ENCODE measurements at places on chromosomes 12 and 14.

DNA sequence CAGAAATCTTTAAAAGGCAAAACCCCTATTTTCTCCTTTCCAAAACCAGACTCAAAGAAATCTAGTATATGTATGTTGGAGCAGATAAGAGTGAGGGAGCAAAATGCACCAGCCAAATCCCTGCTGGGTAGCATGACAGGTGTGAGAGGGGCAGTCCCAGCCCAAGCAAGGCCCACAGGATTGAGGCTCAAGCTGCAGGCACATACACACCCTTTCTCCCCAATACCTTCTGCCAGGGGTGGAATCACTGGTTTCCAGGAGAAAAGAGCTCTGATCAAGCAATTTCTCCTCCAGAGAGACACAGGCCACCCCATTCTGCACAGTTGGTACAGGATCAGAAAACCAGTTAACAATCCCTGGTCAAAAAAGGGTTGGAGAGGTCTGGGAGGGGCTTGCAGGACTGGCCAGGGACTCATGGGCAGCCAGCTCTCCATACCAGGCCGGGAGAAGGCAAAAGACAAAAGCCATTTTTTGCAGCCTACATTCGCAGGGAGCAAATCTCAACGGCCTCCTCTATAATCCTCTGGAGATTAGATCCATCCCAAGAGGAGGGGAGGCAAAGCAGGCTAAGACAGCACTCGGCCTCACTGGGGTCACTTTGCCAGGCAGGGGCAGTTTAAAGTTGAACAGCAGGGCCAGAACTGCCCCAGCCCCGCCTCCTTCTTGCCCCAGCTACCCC lies 2.1 kb downstream of the KMT2D start:
- DNase-seq = no peak

- no peak for DNase-seq
Measured at GRCh38 chr12:131112700-131113290, 159.1 kb downstream of the ADGRD1 start.

DNA sequence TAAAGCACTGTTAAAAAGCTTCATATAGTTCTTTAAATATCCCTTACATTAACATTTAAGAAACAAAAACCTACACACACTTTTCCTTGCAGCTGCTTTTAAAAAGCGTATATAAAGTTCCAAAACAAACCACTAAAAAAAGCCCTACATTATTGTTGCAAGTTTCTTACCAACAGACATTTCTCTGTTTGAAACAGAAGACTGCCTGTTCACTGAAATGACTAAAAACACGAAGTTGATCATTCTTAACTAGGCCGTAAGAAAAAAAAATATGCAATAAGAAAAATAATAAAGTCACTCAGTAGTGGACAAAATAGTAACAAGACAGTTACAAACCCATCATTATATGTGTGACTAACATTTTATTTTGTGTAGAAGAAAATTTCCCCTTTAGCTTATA lies 37.3 kb downstream of the KIF21A start:
- DNase-seq = no peak

DNA sequence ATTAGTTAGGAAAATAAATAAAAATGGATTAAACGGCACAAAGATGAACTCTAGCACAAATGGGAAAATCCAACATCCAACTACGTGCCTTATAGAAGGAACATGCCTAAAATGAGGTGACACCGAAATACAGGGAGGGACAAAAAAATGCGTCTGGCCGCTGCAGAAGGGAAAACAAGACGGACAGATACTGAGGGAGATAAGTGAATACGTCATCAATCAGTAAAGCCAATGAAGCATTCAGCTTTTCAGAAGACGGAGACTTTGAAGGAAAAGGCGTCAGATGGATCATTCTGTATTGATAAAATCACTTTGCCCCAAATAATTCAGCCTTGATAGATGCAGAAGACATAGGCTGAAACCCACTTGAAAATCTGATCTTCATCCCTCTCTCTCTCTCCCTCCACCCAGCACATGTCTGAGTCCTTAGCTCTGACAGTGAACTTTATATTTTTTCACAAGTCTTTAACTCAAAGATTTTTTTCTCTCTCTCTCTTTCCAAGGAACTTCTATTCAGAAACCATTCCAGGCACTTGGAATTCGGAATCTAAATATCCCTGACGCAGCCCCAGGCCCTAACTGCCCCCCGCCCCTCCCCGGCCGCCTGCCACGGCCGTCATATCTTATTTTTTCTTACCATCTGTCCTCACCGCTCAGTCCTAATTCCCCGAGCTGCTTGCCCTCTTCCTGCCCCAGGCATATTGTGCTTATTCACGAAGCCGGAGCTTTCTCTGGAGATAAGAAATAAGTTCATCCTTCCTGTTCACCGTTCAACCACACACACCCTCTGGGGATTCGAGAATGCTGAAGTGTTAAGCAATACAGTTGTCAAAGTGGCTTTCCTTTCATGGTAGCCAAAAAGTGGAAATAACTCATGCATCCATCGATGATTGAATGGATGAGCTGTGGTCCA lies 35.5 kb upstream of the RFLNA start:
- no peak for DNase-seq

DNA sequence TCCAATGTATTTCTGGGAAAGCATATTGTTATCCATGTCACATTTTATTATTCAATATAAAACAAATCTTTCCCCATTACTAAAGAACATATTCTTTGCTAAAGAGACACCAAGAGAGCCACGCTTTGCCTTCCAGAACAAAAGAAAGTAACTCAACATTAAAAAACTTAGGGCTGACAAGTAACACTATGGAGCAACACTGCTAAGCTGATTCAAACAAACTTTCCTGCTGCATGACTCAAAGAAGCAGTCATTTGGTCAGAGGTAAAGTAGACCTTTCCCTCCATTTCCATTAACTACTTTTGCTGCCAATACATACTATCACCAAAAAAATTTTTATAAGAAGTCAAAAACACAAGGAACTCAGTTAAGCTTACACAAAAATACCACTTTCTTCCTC lies 83.0 kb downstream of the DENND5B start:
- no peak for DNase-seq

- no peak for DNase-seq
Measured at GRCh38 chr12:65879878-65880277, 55.6 kb downstream of the HMGA2 start.

- DNase-seq = no peak
Measured at GRCh38 chr12:65196762-65197567, 27.6 kb downstream of the LEMD3 start.

DNA sequence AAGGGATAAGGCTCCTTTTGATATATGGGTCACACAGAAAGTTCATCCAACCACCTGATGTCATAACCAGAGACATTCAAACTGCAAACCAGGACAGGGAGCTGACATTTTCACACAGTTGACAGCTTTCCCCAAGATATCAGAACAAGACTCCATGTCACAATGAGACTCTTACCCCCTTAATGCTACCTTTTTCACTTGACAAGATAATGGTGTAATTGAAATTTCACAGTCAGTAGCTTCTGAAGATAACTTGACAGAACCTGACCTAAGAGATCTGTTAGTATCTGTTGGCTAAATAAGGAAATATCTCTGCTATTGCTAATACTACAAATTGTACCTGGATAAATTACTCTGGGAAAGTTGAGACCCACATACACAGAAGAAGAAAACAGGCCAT lies 187.3 kb downstream of the C12orf50 start:
- no peak for DNase-seq

DNA sequence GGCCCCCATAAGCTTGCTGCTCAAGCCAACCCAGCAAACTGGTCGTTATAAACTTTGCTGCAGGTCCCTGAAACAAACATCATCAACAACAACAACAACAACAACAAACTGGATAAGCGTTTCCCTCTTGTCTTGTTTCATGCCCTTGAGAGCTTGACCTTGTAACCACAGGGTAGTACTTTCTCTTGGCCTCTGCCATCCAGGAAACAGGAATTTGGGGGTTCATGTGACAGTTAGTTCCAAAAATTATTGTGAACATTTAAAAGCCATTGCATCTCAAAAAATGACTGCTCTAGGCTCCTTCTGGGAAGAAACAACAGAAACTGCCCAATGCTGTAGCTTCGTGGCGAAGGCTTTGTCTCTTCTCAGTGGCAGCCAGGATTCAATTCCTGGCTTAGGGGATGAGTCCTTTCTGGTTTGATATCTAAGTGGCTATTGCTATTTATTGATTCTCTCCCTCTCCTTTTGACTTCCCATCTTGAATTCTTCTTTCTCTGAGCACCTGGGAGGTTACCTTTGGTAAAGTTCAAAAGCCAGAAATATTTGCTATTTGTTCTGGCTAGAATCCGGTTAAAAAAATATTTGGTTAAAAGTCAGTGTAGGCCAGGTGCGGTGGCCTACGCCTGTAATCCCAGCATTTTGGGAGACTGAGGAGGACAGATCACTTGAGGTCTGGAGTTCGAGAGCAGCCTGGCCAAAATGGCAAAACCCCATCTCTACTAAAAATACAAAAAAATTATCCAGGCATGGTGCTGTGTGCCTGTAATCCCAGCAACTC lies 52.0 kb upstream of the CPM start:
- no peak for DNase-seq

GRCh38 chr12:119156401-119157044 lies 22.2 kb upstream of the HSPB8 start:
- peak; percentile 92 for DNase-seq

GRCh38 chr14:59464486-59465315 lies 479 bp downstream of the GPR135 start:
- peak; percentile 83 for DNase-seq

GRCh38 chr12:48681399-48681709 lies 684 bp downstream of the KANSL2 start:
- peak; percentile 28 for DNase-seq

DNA sequence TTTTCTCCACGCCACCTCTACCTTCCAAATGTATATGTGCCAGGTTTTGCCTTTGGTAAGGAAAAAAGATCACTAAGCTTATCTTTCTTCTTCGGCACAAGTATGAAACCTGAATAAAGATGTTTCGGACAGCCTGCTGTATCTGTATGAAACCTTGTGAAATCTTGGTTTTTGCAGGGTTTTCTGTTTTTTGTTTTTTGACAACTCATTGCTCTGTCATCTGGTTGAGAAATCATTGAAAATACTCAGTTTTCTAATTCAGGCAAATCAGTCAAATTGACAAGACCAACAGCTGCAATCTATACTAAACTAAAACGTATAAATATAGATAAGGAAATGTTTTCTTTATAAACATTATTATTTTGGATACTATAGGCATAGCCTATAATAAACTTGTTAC lies 63.1 kb upstream of the FGD4 start:
- DNase-seq = no peak

- DNase-seq = no peak
Measured at GRCh38 chr12:121748571-121749265, 36.2 kb downstream of the TMEM120B start.

DNA sequence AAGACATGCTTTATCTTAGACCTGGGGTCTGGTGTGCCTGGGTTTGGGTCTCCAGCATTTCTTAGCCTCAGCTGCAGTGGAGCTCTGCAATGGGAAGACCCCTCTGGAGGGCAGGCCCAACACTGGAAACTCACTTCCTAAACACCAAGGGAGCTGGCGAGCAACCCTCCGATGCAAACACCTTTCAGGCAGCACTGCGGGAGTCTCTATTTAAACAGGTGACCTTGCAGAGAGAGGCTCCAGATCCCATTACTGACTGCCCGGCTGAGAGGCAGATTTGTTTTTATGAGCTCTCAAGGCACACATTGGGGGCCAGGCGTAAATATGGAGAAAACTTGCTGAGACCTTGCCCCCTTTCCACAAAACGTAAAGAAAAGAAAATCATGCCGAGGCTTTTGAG lies 195.5 kb downstream of the PAX9 start:
- peak; percentile 19 for DNase-seq

- DNase-seq = no peak
Measured at GRCh38 chr12:110042264-110042663, 6.1 kb downstream of the C12orf76 start.

- no peak for DNase-seq
Measured at GRCh38 chr14:72678356-72678755, 215.5 kb downstream of the DPF3 start.

- DNase-seq = no peak
Measured at GRCh38 chr14:34053666-34054065, 102.8 kb upstream of the EGLN3 start.

DNA sequence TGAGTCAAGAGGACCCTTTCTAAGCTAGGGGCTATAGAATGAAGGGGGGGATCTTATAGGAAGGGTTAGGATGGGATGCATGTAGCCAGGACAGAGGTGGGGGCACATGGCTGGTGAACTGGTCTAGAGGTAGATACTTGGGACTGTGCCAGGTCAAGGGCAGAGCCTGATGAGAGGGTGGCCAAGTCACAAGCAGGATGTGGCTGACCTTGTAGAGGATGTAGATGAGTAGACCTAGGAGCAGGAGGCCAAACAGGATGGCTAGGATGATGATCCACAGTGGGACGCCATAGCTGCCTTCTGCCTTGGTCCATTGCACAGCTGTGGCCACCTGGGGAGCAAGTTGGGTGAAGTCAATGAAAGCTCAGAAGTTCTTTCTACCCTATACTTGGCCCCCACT lies 12.6 kb upstream of the ZNF385A start:
- DNase-seq = no peak

- no peak for DNase-seq
Measured at GRCh38 chr12:132154941-132155770, 10.9 kb downstream of the NOC4L start.

- no peak for DNase-seq
Measured at GRCh38 chr12:2054091-2055018, 1.6 kb downstream of the CACNA1C start.

DNA sequence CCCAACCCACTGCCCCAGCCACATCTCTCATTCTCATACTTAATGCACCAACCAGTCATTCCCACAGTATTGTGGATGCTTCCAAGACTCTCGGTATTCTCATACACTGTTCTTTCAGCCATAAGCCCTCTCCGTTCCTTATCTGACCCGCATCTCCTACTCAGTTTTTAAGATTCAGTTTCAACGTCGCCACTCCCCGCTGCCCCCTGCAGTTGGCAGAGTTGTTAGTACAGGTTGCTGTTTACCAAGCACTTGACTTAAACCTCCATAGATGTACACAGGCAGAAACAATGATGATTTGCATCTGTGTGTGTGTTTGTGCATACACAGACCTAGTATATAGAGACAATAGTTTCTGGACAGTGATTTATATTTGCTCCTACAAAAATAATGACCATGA lies 40.2 kb downstream of the PAH start:
- peak; percentile 24 for DNase-seq

GRCh38 chr14:35285168-35286002 lies 6.8 kb upstream of the PSMA6 start:
- no peak for DNase-seq

DNA sequence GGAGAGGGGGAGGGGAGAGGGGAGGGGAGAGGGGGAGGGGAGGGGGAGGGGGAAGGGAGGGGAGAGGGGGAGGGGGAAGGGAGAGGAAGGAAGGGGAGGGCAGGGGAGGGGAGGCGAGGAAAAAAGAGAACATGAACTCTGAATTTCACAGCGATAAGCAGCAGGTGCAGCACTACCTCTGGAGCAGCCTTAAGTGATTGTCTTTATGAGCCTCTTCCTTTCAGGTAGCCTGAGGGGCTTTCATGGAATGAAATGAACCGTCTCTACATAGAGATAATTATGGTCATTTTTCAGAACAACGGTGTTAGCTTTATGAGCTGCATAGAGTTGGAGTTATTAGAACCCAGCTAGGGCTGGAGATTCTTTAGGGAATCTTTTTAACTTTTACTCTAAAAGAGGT lies 18.1 kb upstream of the PTCSC3 start:
- DNase-seq = no peak

- DNase-seq = no peak
Measured at GRCh38 chr14:95023886-95024285, 133.4 kb downstream of the DICER1 start.

- DNase-seq = no peak
Measured at GRCh38 chr12:25001311-25001710, 52.4 kb upstream of the BCAT1 start.
